ENCODE measurements at places on chromosomes 1 and 21. TPM values are rescaled to one million over a fixed set of nuclear protein-coding genes. Genes with fewer than 3 reads are reported as not detected.

KIF14 gene
- 20.9 TPM for total RNA-seq

GJA5 gene
- total RNA-seq, result 1.6 TPM

LCE2C gene
- total RNA-seq, result not detected

TGFBR3 gene
- 9.9 TPM for total RNA-seq

NTRK1 gene
- total RNA-seq, result 1.6 TPM

WNT3A gene
- 0.17 TPM for total RNA-seq

KRTAP12-2 gene
- 1.2 TPM for total RNA-seq

WDTC1 gene
- 34.7 TPM for total RNA-seq

FAM151A gene
- total RNA-seq, result not detected

IFI6 gene
- 0.71 TPM for total RNA-seq

DNA sequence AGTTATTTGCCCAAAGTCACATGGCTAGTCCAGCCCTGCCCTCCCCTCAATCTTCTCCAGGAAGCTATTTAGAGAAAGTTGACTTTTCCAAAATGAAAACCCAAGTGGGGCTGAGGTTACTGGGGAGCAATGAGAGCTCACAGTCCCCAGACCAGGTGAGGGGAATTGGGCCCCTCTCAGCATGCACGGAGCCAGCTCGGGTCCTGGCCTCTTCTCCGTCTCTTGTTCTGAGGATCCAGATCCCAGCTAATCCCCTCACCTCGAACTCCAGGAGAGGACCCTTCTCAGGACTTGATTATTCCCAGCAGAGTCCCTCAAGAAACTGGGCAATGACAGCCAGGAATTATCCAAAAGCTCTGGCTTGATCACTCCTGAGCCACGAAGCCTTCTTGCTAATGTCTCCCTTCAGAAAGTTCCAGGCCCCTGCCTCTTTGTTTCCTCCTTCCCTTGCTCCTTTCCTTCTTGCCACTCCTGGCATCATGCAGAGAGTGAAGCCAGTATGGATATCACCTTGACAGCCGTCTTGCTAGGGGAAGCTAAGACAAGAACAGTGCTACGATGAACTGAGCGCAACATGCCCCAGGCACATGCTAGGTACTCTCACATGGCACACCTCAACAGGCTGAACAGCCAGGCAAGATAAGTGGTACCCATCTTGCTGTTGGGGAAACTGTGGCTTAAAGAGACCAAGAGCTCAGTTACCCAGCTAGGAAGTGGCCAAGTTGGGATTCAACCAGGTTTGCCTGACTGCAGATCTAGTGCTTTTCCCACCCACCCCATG, 51.9 kb downstream of the KLHDC7A start:
- DNase-seq, result peak; percentile 35

DNA sequence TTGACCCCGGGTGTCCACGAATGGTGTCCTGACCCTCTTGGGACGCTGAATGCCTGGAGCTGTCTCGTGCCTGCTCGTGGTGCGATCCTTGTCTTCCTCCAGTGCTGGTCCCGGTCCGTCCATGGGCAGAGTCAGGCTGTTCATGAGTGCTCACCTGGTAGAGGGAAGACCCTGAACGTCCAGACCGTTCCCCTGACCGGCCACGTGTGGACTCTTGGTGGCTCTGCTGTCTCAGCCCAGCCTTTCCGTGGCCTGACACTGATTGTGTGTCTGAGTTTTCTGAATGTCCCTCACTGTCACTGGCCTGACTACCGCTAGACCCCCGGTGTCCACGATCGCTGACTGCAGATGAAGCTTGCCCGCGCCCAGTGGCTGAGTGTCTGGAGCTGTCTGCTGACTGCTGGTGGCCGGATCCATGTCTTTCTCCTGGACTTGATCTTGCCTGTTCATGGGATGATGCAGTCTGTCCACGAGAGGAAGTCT, 11.7 kb downstream of the FLG start:
- DNase-seq, result no peak

DNA sequence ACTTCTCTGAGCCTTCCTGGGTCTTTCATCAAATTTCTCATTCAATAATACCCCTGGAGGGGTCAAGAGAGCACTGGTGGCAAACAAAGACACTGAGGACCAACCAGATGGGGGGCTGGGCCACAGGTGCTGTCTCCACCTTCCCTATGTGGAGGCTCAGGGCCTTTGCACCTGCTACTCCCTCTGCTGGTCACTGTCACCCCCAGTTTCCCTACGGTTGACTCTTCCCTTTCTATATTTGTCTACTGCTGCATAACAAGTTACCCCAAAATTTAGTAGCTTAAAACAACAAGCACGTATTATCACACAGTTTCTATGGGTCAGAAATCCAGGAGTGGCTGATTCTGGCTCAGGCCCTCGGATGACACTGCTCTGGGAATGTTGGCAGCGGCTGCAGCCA, 138.8 kb upstream of the RUNX3 start:
- DNase-seq, result no peak

GRCh38 chr1:187383366-187383765, 554.6 kb downstream of the PLA2G4A start:
- DNase-seq, result peak; percentile 73

- DNase-seq, result no peak
Measured at GRCh38 chr21:40569357-40569756, 277.6 kb downstream of the DSCAM start.

GRCh38 chr1:158177700-158178450, 2.8 kb upstream of the CD1D start:
- peak; percentile 97 for DNase-seq

GRCh38 chr1:109620841-109621286, 1.2 kb downstream of the AMPD2 start:
- peak; percentile 94 for DNase-seq

- DNase-seq, result no peak
Measured at GRCh38 chr1:203461717-203462116, 13.9 kb upstream of the PRELP start.

DNA sequence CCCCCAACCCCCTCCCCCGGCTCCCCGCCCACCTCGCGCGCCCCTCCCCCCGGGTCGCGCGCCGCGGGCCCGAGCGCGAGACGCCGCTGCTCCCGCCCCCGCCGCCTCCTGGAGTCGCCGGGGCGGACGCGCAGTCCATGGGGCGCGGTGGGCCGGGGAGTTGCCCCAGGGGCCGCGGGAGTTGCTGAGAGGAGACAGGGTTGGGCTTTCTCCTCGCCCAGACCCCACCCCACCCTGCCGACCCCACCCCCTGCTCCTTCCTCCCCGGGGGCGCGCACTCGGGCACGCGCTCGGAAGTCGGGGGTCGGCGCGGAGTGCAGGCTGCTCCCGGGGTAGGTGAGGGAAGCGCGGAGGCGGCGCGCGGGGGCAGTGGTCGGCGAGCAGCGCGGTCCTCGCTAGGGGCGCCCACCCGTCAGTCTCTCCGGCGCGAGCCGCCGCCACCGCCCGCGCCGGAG, at the start of gene LAMC1:
Gene LAMC1 (plus strand): TSS at position 275 of the 455 bp plus-strand sequence. CDS start 297 bp downstream, outside the sequence.
- DNase-seq, result peak; percentile 96

GRCh38 chr1:193543259-193543658, 356.8 kb upstream of the B3GALT2 start:
- DNase-seq, result no peak

DNA sequence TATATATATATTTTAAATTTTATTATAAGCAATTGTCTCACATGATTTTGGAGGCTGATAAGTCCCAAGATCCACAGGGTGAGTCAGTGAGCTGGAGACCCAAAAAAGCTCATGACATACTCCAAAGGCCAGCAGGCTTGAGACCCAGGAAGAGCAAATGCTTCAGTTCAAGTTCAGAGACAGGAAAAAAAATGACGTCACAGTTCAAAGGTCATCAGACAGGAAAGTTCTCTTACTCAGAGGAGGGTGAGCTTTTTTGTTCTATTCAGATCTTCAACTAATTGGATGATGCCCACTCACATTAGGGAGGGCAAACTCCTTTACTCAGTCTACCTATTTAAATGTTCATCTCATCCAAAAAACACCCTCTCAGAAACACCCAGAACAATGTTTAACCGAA, 18.2 kb downstream of the RXRG start:
- no peak for DNase-seq

- peak; percentile 71 for DNase-seq
Measured at GRCh38 chr1:201450721-201451291, 18.2 kb downstream of the PHLDA3 start.

- DNase-seq, result no peak
Measured at GRCh38 chr1:59750328-59751003, 64.3 kb upstream of the HOOK1 start.

DNA sequence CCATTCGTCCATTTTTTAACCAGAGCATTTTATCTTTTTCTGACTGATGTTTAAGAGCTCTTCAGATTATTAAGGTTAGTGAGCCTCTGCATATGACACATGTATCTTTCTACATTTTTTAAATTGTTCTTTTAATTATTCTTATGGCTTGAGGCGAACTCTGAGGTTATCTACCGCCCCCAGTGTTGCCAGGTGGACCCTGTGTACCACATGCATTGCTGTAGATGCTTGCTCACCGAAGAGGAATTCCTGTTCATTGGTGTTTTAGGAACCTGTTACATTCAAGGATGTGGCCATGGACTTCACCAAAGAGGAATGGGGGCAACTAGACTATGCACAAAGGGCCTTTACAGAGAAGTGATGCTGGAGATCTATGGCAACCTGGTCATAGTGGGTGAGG, 31.8 kb downstream of the ZNF684 start:
- DNase-seq, result no peak

DNA sequence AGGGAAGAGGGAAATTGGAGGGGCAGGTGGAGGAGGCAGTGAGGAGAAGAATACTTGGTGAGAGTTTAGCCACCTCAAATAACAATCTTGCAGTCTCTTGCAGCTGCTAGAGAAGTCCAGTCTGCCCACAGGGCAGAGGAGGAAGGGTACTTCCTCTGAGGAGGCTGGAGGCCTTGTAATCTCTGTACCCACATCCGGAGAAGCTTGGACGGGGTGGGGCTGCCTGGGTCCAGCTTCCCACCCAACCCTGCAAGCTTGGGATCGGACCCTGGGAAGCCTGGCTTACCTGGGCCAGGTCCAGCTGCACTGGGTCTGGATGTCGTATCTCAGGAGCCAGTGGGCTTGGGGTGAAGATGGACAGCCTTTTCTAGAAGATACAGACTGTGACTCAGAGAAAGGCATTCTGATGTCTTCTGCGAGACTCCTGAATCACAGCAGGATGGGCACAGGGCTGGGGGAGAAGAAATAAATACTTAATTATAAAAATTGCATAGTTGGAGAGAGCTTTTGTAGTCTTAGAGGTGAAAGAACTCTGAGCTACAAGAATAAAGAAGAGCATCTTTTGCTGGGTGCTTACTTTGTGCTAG, 111.8 kb upstream of the JUN start:
- no peak for DNase-seq

DNA sequence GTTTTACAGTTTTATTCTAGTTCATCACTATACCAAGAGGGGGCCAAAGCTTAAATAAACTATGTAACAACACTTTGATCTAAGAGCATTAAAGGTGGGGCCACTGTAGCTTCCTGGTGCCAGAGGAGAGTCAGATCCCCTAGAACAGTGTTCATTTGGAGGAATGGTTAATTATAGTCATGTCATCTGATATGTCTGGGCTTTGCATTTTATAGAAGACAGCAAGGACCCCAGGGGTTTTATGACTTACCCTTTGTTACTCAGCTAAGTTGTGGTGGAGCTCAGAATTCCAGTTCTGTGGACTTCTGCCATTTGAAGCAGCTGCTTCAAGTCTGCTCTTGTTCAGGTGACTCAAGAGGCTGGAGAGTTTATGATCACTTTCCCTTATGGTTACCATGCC, 16.7 kb downstream of the KDM4A start:
- DNase-seq, result no peak

DNA sequence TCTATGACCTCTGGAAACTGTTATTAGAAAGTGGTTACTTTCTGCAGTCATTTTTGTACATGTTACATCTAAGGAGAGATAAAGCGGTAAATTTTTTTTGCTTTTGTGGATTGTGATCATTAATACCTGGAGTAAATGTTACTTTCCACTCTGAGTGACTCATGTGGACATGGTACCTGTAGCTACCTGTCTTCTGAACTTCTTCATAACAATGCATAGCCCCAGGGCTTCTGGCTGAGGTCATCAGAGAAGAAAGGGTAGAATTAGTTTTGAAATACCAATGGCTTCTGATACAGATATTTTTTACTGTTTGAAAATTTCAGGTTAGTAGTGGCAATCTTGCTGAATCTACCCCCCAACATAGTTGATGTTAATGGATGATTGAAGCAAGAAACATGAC, 489.3 kb downstream of the RWDD3 start:
- no peak for DNase-seq
